HT-29 (cell line): ENCODE measurements at places on chromosomes 3 and 15. TPM values are rescaled to one million over a fixed set of nuclear protein-coding genes. Genes with fewer than 3 reads are reported as not detected.

- no peak for DNase-seq
Observed at GRCh38 chr15:70379938-70380883, 282.5 kb upstream of the TLE3 start.

The CTXN2 gene
- total RNA-seq = not detected in 2 replicates

The STRIT1 gene
- total RNA-seq = not detected in 2 replicates

The C3orf49 gene
- total RNA-seq = not detected in 2 replicates

The AHSG gene
- total RNA-seq = not detected in 2 replicates

The CRABP1 gene
- total RNA-seq = not detected in 2 replicates

GRCh38 chr15:48493084-48493762 is 152.3 kb downstream of the FBN1 start:
- DNase-seq = no peak

DNA sequence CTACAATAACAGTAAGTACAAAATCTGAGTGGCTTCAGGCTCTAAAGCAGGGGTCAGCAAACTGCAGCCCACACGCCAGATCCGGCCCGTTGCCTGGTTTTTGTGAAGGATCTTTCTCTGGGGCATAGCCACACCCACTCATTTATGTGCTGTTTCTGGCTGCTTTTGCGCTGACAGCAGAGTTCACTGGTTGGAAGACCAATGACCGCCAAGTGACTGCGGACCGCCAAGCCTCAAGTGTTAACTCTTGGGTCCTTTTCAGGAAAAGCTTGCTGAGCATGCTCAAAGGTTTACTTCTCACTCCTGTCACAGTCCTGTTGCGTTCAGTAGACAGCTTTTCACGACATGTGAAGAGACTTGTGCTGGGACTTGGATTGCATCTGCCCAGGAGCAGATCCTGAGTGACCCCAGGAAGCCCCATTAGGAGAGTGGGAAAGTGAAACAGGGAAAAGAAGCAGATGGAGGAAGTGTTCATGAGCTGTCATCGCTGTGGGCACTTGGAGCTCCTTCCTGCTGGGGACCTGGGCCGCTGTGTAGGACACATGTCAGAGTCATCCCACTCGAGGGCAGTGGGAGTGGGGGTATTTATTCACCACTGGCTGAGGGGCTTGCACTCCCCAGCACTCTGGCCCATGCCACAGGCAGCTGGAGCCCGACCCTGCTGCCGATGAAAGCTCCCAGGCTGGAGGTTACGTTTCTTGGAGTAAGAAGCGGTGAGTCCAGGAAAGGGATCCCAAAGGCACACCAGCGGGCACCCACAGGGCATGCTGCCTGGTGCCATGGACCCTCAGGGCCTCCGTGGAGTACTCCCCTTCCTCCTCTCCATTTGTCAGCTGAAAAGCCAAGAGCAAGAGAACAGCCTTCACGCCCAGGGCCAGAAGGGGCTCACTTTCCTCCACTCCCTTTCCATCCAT is 249.1 kb downstream of the PLCL2 start:
- no peak for DNase-seq

DNA sequence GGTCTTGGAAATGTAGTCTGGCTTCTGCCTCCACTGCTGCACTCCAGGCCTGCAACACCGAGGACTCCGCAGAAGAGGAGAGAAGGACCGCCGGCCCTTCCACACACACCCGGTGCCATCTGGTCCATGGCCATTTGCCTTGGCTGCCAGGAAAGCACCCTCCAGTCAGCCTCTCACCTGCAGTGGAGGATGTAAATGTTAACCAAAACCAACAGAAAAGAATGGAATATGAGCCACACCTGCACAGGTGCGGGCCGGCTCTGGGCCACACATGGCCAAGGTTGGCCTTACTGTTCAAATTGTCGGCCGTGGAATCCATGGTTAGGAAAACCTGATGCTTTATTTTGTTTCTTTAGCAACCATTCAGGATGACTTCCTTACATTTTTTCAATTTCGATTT is 178.3 kb upstream of the C2CD4B start:
- no peak for DNase-seq

The UBE2E2 gene
- 5.9 and 8.2 TPM in 2 replicates for total RNA-seq

GRCh38 chr15:52349052-52349700 is 53.6 kb upstream of the MYO5C start:
- DNase-seq = no peak

GRCh38 chr3:151314137-151314536 is 2.5 kb downstream of the GPR87 start:
- no peak for DNase-seq

DNA sequence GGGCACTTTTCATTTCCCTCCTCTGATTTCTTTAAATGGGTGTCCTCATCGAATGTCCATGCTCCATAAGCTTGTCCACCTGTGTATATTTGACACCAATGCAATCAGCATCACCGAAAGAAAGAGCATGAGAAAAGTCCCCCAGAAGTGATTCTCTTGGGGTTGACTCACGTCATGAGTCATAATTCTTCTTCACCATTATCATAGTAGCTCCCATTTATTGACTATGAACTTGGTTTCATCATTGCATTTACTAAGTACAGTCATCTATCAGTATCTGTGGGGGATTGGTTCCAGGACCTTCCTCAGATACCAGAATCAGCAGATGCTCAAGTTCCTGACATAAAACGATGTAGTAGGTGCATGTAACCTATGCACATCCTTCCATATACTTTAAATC is 372.5 kb upstream of the CFAP20DC start:
- DNase-seq = no peak

- DNase-seq = no peak
Observed at GRCh38 chr3:144548346-144548745, 576.7 kb downstream of the DIPK2A start.

DNA sequence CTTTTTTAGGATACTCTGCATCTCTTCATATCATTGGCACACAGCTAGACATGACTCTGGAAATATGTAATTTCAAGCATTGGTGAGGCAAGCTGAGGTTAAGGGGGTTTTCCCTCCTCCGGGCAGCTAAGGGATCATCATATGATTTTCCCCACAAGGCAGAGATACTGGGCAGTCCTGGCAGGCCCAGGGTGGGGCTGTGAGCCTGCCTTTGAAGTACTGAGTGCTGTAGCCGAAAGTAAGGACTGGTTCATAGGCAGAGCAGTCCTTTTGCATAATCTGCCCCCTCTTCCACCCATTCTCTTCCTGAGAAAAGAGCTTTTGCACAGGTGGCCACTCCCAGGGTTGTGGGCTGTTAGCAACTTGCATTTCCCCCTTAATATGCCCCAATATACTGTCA is 168.8 kb upstream of the MANF start:
- no peak for DNase-seq

DNA sequence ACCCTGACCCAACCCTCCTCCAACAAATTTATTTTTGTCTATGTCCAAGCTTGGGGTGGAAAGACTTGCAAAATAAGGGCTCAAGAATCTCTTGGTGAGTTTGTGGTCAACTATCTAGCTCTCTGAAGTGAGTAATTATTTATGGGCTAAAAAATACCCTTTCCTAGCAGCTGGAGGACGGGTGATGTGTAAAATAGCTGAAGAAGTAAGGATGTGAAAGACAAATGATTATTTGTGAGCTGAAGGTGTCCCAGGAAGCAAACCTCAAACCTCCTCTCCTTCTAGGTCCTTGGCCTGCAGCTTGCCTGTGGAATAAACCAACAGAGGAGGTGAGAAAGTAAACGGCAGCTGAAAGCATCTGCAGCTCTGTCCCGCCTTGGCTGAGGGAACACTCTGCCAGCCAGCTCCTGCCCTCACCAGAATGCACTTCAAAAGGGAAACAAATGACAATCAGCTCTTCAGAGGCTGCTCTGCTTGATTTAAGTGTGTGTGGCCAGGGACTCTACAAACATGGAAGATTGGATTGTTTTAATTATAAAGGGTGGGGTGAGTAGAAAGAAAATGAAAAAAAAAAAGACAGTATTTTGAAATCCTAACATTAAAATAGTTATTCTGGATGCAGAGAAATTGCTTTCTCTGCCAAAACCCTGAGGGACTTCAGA is 60.3 kb downstream of the TM4SF4 start:
- no peak for DNase-seq

DNA sequence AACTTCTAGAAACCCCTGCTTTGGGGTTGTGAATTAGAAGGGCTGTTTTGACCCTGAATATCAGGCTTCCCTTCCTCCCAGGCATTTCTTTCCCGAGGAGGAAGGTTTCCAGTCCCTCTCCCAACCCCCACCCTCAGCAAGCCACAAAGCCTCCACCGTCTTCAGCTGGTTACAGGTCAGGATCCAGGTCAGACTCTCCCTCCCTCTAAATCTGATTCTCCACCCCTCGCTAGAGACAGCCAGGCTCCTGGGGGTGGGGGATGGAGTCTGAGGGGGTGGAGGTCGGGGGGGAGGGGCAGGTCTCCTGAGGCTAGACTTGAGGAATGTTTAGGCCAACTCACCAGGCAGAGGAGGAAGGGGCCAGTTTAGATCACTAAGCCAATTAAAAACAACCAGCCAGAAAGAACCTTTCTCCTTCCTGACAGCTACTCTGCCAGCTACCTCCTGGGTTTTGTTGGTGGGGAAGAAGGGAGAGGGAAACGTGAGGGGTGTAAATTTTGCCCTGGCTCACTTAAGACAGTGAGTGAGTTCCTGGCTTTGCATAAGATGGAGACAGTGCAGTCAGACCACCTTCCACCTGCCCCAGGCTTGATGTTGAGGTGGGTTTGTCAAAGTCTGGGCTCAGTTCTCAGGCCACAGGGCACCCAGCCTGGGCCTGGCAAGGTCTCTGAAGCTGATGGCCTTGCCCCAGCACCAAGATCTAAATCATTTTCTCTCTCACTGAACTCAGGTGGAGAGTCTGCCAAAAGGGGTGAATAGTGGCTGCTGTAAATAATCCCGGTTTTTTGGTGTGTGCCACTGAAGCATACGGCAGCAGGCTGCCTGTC is 19.5 kb downstream of the BMF start:
- no peak for DNase-seq

DNA sequence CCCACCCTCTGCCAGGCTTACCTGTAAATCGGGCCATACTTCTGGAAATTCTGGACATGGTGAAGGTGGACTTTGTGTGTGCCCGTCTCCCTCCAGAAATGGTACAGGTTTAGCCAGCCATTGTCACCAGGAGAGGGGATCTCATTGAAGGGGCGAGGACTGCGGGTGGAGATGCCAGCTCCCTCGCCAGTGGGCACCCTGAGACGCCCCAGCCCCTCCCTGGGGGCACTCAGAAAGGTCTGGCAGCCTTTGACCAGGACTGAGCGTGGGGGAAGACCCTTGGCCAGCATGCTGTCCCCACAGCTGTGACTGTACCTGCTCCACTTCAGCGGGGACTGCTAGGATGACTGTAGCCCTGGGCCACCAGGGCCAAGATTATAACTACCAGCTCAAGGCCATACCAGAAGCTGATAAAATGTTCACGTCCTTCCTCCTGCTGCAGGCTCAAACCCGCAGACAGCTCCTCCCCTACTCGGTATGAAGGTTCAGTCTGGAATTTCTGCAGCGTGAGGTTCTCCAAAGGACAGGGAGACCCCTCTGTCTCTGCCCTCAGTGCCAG is at the start of gene CYP11A1:
CYP11A1 (minus strand) TSS at position 351 of the 559 bp plus-strand sequence; CDS start at position 290, 61 bp downstream.
- no peak for DNase-seq

The CRYGS gene
- total RNA-seq = 0.28 and 0.86 TPM in 2 replicates

- DNase-seq = peak; percentile 14
Observed at GRCh38 chr15:35728219-35728940, 182.4 kb upstream of the DPH6 start.

DNA sequence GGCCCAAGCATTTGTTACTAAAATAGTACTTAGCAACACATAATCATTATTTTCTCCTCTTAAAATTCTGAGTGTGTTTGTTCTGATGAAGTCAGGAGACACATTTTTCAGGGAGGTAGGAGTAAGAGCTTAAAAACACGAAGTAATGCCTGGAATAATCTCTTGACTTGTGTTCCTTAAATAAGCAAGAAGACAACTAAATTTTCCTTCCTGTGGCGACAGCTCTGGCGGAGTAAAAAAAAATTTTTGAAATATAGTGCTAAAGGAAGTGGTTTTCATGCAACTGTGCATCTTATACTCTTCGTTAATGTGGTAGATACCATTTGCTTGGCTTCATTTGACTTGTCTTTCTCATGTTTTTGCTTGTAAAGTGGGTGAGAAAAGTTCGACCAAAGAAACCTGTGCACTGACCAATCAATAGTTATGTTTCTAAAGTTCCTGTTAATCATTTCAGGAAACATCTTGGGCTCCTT is 11.1 kb upstream of the MBNL1 start:
- no peak for DNase-seq
